NCI-H187 treated with DMSO at 0.1 percent for 48 hours (cell line): ENCODE measurements at places on chromosomes 12 and 14.

DNA sequence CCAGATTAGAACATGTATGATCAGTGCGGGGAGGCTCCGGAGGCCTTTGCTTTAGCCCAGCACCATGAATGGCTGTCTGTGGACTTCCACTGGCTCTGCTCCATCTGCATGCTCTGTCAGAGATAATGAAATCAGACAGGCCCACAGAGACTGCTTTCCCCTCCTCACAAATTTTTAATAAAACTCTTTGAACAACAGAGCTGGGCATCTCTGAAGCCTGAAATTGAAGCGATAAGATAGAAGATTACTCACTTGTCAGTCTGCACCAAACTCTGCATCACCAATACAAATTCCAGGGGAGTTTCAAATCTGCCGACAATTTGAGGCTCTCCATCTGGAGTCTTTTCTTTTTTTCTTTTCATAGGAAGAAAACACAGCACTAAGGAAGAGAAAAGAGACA lies 110.0 kb downstream of the DYRK2 start:
- DNase-seq = no peak

GRCh38 chr14:65321370-65321875 lies 91.1 kb upstream of the FUT8 start:
- DNase-seq = no peak

- no peak for DNase-seq
Observed at GRCh38 chr12:69425417-69425816, 44.8 kb upstream of the FRS2 start.

- DNase-seq = no peak
Observed at GRCh38 chr12:117525766-117526165, 164.3 kb upstream of the NOS1 start.

DNA sequence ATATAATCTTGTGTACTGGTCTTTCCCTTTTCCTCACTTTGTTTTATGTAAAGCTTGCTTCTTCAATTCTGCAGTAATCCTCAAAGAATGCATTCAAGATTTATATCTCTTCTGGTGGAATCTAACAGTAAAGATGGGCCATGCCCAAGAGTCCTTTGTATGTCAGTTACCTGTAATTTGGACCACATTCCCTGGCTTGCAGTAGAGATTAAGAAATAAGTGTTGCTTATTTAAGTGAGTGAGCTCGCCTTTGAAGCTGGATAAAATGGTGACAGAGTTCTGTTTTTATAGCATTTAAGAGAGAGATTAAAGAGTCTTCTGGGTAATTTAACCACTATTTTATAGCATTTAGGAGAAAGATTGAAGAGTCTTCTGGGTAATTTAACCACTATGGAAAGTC lies 262.1 kb upstream of the ATP2B1 start:
- no peak for DNase-seq
